ENCODE measurements at places on chromosomes 12 and 14.

DNA sequence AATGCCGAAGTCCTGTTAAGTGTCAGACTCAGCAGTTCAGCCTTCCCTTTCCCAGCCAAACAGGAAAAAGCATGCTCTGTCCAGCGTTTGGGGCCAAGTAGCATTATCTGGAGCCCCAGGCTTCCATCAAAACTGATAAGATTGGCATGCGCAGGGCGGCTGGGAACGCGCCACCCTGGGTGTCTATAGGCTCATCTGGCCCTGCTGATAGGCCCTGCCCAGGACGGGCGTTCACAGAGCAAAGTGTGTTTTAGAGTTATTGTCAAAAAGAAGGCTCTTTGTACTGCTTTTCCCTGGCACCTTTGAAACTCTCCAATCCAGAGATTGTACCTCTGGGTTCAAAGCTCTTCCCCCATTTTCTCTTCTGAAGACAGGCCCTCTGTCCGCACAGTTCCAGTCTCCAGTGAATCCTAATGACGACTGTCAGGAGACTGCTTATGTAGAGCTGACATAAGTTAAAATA lies at the start of gene ART4:
Gene ART4 (minus strand): TSS at position 102 of the 463 bp plus-strand sequence. CDS start 413 bp downstream, outside the sequence.
- DNase-seq, result no peak

GRCh38 chr12:26188127-26188526 lies 7.2 kb upstream of the SSPN start:
- DNase-seq, result peak; percentile 13

GRCh38 chr14:24399447-24399822 lies 632 bp downstream of the NYNRIN start:
- DNase-seq, result no peak

DNA sequence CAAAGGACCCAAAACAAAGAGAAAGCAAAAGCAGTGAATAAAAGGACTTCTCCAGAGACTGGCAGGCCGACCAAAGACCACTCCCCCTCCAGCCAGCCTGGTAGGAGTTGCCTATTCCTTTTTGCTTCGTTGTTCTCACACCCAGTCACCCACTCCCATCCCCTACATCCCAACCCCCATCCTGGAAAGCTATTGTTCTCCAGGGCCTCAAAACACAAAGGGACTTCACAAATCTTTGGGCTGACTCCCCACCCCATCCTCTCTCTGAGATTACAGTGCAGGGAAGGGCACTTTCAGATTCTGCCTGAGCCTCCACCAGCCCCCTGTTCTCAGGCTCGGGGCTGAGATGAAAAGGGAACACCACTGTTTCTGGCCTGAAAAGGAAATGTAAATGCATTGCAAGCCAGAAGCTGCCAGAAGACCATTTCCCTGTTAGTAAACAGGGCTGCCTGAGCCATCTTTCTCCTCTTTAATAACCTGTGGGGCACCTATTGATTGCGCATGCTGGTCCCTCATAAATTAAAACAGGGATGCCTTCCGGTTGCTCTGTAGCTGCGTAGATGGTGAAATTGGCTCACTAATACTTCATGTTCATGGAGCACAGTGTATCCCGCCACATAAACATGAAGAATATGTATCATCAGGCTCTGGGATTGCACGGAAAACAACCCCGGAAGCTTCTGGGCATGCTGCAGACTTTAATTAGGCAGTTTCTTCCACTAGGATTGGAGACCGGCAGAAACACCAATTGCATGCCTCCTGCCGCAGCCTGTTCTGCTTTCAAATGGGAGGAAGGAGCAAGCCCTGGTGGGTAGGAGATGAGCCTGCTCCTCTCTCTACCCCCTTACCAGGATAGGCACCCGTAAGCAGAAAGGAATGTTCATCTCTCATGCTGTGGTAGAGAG lies 130.3 kb upstream of the FUT8 start:
- DNase-seq, result peak; percentile 57

- DNase-seq, result no peak
Measured at GRCh38 chr12:15710860-15711510, 78.2 kb downstream of the EPS8 start.

- no peak for DNase-seq
Measured at GRCh38 chr12:76888775-76889174, 10.0 kb upstream of the CSRP2 start.

- DNase-seq, result no peak
Measured at GRCh38 chr12:94841177-94841576, 162.3 kb downstream of the NDUFA12 start.

DNA sequence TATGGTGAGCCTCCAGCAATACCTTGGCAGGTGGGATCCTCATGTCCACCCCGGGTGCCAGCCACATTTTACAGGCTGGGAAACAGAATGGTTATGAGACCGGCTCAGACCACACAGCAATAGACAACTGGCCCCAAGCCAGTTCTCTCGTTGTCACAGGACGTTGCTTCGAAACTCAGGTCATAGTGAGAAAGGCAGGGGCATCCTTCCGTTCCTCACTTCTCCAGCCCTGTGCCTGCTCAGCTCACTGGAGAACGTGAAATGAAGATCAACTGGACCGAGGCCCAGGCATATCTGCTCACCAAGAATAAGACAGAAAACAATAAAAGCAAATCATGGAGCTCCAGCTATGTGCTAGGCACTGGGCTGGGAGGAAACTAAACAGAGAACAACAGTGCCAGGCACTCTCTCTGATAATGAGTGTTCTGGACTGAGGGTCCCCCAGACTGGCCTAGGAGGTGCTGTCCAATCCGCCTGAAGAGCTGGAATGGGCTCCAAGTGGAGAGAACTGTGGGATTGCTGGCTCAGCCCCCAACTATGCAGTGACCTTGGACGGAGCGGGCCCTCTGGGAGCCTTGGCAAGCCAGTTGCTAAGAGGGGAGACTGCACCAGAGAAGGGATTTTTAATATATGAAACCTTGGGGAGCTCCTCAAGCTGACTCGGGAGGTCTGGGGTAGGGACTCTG lies 18.8 kb upstream of the FAIM2 start:
- DNase-seq, result no peak

GRCh38 chr14:75273272-75274049 lies 5.2 kb upstream of the FOS start:
- DNase-seq, result no peak

GRCh38 chr12:77720258-77720657 lies 110.4 kb upstream of the NAV3 start:
- DNase-seq, result no peak

GRCh38 chr12:10213168-10214135 lies 775 bp downstream of the GABARAPL1 start:
- DNase-seq, result peak; percentile 71

GRCh38 chr14:58638231-58639197 lies 752 bp downstream of the DACT1 start:
- peak; percentile 30 for DNase-seq

DNA sequence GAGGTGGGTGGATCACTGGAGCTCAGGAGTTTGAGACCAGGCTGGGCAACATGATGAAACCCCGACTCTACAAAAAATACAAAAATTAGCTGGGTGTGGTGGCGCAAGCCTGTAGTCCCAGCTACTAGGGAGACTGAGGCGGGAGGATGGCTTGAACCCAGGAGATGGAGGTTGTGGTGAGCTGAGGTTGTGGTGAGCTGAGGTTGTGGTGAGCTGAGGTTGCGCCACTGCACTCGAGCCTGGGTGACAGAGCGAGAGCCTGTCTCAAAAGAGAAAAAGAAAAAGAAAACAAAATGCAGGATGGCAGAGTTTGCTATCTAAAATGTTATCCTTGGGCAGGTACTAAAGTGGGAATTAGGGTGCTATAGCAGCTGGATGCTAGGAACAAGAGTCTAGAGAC lies 10.8 kb upstream of the GPRC5A start:
- peak; percentile 40 for DNase-seq

DNA sequence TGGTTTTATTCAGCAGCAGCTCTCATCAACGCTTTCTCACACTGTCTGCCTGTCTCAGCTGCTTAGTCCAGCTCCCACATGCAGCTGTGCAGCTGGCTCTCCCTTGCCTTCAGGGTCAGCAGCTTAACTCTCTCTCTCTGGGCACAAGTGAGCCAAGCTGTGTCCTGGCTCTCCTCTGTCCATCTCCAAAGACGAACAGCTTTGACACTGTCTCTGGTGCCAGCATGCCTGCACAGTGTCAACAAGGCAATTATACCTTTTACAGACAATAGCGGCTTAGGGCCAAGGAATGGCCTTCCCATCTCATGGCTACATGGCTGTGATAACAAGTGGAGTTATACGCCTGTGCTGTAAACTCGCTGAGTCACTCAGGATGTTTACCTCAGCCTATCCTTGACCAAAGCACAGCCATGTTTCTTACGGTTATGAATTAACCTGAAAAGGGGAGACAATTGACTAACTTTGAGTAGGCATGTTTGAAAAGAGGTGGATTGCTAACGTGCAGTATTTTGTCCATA lies 38.4 kb upstream of the MANSC4 start:
- DNase-seq, result no peak

DNA sequence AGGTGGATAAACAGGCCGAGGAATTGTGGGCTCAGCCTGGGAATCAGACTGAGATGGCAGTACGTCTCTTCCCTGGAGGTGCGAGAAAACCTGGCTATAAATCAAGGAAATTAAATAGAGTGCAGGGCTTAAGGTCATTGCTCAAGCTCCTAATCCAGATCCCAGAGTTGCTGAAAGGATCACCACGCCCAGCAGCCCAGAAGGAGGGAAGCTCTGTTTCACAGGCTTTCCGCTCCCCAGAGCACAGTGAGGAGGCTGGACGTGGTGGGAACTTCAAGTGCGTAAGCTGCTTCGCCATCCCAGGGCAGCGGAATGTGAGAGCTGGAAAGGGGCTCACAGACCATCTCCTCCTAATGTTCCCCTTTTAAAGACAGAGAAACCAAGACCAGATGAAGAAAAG lies 651.6 kb upstream of the TBX3 start:
- DNase-seq, result no peak

DNA sequence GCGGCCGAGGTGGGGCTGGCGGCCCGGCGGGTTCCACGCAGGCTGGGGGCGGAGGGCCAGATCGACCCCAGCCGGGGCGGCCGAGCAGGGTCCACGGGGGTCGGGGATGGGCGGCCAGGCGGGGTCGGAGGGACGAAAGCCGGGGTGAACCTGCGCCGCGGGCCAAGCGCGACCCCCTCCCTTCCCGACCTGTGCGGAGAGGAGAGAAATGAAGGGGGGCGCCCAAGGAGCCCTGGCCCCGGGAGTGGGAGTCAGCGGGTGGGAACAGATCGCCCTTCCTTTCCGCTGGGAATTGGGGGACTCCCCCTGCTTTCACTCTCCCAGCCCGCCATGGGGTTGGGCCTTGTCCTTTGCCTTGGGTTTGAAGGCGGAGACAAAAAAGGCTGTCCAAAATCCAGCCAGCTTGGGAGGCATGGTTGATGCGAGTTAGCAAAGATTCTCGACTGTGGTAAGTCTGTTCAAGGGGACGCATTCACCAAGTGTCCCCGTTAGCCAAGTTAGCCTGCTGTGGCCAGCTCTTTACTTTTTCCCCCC lies 559 bp upstream of the CKAP4 start:
- no peak for DNase-seq

GRCh38 chr12:77232045-77232444 lies 166.7 kb upstream of the E2F7 start:
- no peak for DNase-seq

DNA sequence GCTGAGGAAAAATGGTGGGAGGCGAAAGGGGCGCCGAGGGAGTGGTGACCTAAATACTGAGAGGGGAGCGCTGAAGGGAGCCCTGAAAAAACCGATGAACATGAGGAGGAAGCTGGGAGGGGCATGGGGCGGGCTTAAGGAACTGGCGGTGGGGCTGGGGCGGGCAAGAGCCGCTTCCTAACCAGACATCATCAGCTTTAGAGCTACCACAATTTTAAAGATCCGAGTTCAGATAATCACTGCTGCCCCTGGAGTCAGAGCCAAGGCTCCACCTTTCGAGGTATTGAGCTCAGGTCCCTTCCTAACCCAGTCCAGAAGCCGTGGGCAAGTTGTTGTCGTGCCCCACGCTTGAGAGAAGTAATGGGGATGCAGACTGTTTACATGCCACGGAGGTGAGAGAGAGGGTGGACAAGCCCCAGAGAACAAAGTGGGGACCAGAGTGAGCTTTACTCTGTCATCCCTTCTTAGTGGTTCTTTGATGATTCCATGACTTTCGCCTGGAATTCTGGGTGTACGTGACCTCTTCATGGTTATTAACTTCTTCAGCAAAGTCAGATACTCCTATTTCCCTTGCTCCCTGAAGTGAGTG lies 393 bp downstream of the ORMDL2 start:
- DNase-seq, result no peak

- DNase-seq, result no peak
Measured at GRCh38 chr12:86723326-86723725, 467.1 kb upstream of the MGAT4C start.

DNA sequence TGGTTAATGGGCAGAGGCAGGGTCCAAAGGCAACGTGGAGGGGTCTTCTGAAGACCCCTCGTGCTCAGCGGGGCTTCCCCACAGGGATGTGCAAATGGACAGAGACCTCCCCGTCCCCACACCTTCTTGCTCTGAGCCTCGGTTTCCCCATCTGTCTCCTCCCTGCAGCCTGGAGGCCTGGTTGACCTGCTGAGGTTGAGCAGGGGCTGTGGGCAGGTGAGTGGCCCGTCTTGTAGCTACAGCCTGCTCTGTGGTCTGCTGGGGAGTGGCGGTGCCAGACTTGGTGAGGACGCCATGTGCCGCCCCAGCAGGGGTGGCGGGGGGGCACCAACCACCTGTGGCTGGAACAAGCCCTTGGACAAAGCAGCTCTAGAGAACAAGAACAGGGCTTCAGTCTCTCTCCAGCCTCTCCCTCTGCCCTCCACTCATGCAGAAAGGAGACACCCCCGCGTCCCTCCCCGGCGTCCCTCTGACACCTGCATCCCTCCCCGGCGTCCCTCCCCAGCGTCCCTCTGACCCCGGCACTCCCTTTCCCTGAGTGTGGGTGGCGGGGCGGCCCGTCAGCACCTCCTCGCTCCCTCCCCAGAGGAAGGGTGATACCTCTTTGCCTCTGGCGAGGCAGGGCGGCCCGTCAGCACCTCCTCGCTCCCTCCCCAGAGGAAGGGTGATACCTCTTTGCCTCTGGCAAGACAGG lies 83.7 kb downstream of the NOC4L start:
- DNase-seq, result no peak

DNA sequence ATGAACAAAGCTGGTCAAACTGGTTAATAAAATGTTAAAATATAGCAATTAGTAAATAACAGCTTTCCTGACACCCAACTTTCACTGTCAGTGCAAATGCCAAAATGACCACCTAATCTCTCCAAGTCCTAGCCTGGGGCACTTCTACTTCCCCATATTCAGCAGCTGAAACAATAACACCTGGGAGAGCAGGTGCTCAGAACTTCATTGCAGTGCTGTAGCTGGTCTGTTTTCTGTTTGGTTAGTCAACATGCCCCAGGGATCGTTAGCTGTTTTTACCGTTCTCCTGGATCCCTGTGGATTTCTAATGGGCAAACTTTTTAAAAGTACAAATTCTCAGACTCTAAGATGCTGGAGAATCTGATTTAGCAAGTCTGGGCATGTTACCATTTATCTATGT lies 759.7 kb downstream of the GALC start:
- no peak for DNase-seq

- no peak for DNase-seq
Measured at GRCh38 chr14:31096255-31096654, 70.1 kb upstream of the STRN3 start.
